Tibial artery (tissue), 4 donors: ENCODE measurements at places on chromosomes 4 and X.

- no peak for DNase-seq
These were observed 802.5 kb upstream of the AGA start for GRCh38 chr4:178244785-178245184.

GRCh38 chr4:179941911-179942310, 2301.3 kb upstream of the TENM3 start:
- no peak for DNase-seq

DNA sequence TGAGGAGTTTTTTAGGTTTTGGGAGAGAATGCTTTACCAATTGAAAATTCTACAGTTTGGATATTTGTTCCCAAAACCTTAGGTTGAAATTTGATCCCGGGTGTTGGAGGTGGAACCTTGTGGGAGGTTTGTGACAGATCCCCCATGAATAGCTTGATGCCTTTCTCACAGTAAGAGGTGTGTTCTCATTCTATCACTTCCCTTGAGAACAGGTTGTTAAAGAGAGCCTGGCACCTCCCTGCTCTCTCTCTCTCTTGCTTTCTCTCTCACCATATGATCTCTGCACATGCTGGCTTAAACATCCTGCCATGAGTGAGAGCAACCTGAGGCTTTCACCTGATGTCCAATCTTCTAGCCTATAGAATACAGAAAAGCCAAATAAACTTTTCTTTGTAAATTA, 1475.5 kb upstream of the AGA start:
- no peak for DNase-seq

DNA sequence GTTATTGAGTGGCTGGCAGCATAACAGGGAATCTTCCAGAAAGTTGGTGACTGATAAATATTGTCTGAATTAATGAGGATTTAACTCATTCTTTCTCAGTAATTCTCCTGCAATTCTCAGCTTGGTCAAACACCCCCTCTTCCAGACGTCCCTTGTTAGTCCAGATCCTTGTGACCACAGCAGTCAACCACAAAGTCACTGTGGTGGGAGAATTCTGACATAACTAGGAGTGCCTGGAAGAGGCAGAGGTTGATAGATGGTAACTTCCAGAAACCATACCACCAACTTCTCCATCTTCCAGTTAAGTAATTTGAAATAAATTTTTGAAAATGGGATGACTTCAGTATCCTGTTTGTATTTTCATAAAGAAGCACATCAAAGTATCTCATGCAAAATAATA, 90.1 kb downstream of the CEP44 start:
- no peak for DNase-seq

- no peak for DNase-seq
These were observed 226.1 kb downstream of the SHOX start for GRCh38 chrX:856566-857290.
